ENCODE measurements at places on chromosomes 11 and 22. TPM values are rescaled to one million over a fixed set of nuclear protein-coding genes. Genes with fewer than 3 reads are reported as not detected.

Gene CD6
- total RNA-seq: 3.8 TPM

Gene LRRC74B
- total RNA-seq: not detected

DNA sequence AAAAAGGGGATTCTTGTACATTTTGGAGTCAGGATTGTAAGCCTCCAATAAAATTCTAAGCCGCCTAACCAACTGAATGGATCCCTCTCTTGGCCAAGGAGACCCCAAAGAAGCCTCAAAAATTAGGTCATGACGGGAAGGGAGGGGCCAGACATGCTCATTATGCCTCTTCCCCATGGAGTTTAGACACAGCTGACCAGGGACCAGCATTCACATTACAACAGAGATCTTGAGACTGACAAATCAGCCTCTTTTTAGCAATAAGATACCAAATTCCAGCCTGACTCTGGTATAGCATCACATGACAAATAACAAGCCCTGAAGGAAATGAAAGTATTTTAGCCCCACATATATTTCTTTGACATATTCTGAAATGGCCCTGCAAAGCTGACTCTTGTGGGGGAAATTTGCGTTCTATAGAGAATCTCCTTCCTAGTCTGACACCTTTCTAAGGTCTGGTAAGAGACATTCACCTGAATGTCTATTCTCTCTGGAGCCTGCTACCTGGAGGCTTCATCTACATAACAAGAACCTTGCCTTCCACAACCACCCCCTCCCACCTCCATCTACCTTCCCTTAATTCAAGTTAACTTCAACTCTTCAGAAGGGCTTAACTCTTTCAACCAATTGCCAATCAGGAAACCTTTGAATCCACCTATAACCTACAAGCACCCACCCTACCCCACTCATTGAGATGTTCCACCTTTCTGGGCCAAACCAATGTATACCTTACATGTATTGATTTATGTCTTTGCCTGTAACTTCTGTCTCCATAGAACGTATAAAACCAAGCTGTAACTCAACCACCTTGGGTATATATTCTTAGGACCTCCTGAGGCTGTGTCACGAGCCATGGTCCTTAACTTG lies 10.3 kb downstream of the GAL start:
- DNase-seq: no peak

Gene CRYBB2
- total RNA-seq: not detected

DNA sequence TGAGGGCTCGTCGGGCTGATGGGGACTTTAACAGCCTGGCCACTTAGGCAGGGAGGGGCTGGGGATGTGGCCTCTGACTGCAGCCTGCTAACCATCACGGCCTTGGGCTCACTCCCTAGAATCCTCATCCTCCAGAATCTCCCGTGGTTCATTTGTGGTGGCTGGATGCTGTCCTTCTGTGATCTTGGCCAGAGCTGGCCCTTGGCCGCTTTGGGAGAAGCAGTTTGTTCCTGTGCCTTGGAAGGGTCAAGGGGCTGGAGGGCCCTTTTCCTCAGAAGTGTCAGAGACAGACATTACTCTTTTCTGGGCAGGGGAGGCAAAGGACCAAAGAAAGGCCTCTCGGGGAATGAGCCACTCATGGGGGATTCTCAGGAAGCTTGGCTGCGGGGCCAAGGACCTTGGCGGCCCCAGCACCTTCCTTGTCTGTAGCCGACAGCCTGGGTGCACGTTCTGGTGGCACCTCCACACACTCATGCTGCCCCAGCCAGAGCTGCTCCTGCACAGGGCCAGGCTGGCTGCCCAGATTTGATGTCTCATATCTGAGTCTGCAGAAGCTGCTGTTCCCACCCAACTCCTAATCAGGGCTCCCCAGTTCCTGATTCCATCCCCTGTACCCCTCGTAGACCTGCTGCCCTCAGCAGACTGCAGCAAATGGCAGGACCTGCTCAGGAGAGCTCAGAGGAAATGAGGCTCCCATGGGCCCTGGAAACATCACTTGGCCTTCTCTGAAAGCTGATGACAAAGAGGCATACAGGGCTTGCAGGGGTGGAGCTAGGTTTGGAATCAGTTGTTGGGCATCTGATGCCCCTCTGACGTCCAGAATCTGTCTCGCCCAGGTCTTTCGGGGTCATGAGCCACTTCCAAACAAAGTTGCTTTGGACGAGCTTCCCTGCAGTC lies 107.7 kb downstream of the CTTN start:
- DNase-seq: no peak

DNA sequence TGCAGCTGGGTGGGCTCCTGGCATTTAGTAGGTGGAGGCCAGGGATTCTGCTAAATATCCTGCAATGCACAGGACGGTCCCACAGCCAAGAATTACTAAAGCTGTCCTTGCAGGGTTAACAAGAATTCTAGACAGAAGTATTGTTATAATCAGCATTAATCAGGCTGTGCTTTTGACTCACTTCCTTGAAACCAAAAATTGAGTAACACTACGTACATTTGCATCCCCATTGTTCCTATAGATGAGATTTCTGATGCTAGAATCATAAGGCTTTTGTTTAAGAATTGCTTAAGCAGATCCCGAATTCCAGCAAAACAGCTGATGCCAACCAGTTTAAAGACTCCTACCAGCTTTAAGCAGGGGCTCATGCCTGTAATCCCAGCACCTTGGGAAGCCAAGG lies 11.4 kb downstream of the SLC6A5 start:
- DNase-seq: no peak

Gene HTR3A
- not detected for total RNA-seq

DNA sequence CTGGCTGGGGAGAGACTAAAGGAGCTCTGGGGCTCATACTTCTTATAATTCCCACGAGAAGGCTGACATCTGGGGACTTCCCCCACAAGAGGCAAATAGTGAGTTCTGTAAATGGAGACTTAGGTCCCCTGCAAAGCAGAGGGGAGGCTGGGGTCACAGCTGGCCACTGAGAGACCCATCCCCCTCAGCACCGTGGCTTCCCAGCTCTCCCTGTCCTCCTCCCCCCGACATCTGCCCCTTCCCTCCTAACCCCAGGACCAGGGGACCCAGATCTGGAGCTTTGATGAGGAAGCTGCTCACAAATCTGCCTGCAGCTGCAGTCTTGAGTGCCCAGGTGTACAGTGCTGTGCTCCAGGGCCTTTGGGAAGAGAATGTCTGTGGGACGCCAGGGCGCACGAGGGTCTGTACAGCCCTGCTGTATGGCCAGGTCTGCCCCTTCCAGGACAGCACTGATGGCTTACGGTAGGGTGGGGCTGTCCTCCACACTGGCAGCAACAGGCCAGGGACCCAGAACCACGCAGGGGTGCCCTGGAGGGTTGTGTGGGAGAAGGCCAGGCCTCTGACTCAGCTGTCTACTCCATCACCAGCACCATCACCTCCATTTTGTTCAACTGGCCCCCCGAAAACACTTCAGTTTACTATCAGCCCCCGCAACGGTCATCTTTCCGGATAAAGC lies 1.1 kb downstream of the RGL4 start:
- DNase-seq: no peak

Gene TOP3B
- total RNA-seq: 20.1 TPM

Gene RASSF10
- 1.4 TPM for total RNA-seq

Data from colonic mucosa (tissue), 4 donors.